Uterus (tissue), 4 donors: ENCODE measurements at places on chromosomes 6 and 20. TPM values are rescaled to one million over a fixed set of nuclear protein-coding genes. Genes with fewer than 3 reads are reported as not detected.
A peak's percentile ranks its signal among the peaks of the same experiment; 100 is the strongest.

DNA sequence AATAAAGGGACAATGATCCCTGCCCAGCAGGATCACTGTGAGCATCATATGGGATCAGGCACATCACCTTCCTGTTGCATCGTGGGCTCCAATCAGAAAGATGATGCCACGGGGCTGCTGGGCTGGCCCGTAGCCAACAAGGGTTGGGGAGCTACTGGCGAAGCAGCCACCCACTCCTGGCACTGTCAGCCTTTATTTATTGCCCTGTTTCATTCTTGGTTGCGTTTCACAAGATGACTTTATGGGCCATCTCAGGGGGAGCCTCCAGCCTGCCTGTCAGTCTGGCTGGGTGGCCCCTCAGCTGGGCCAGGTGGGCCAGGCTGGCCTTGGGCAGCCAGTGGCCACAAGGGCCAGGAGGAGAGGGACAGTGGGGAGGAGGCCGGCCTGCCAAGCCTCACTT, 17.3 kb downstream of the VSTM2L start:
- DNase-seq = no peak

DNA sequence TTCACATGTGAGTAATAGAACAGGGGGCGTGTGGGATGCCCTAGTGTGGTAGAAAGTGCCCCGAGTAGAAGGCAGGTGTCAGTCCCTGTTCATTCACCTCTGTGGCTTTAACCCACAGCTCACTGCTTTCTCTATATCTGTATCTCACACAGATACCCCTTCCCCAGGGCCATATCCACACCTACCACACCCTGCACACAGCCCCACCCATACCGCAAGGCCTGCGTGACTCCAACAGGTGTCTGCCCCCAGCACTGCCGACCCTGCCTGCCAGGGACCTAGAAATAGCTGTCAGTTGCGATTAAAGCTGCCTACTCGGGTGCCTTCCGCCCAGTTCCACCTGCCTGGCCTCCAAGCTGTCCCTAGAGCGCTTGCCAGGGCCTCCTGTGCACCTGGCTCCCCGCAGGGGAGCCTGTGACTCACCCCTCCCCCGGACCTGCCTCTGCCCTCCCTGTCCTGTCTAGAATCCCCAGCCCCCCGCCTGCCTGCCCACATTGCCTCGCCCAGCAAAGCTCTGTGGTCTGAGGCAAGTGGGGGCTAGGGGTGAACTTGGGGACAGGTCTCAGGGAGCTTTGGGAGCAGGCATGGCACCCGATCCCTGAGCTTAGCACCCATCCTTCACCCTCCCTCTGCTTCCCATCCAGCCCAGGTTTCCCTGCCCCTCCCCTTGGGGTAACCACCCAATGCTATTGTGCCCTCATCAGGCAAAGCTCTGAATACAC, 38.3 kb upstream of the ID1 start:
- DNase-seq = no peak

SNX14 gene
- total RNA-seq = 174 TPM

DNA sequence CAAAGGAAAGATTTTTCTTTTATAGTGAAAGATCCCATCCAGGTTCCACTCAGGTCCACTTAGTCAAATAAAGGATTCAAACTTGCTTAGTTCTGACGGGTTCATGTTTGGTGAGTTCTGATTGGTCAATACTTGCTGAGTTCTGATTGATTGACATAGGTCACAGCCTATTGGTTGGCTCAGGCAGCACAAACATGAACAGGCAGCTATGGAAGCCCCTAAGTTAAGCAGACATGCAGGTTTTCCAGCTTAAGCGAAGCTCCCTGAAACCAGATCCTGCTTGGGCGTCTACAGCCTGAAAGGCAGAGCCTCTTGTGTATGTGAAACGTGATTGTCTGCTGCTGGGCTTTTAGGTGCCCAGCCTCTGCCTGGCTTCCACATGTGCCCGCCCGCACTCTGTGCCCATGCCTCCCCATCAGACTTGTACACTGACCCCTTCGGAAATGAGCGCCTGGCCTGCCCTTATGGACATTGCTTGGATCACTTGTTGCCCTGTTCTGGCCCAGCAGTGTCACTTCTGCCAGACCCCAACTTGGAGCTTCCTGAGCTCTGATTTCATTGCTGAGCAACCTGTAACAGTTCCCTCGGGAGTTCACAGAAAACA, 45.4 kb upstream of the ECI2 start:
- no peak for DNase-seq

- DNase-seq = no peak
Measured at GRCh38 chr6:21538186-21538798, 55.3 kb upstream of the SOX4 start.

SUMO4 gene
- total RNA-seq = 5.9 TPM

PTPRK gene
- total RNA-seq = 64.2 TPM

TM9SF4 gene
- total RNA-seq = 15.9 TPM

DNA sequence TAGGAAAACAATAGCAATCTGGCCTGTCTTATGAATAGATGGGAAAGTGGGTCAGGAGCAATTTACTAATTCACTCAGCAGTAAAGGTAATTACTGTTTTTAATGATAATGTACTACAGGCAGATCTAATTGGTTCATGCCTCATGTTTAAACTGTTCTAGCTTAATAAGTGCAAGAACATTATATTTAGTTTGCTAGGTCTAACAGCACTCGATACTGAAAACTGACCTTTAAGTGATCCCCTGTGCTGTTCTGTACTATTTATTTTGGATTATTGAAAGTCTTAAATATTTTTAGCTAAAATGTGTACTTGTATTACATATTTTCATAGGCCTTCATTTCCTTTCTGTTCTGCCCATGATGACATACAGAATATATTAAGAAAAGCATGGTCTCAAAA, 998.0 kb upstream of the GJE1 start:
- DNase-seq = no peak

DNA sequence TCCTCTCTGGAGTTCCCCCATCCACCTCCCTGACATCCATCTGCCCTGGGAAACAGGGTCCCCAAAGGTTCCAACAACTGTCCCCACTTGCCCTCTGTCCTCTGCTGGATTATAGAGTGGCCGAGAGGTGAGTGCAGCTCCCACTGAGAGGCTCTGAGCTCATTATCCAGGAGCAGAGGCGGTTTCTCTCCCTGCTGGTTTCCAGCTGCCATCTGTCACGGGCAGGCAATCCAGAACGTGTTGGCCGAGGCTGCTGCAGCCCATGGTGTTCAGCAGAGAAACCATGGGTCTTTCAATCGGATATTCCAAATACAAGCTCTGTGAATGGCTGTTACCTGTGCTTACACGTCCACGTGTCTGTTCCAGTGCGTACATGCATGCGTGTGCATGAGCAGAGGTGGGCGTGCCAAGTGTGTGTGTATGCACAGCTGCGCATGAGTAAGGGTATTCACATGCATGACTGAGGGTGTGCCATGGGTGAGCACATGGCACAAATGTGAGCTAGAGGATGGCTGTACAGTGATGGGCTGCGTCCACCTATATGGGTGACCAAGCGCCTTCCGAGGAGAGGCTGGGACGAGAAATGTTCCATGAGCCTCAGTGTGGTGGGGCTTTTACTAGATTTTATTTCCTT, 183.7 kb upstream of the PMEPA1 start:
- no peak for DNase-seq

GRCh38 chr6:45364466-45364865, 13.3 kb downstream of the SUPT3H start:
- no peak for DNase-seq

SLC22A7 gene
- total RNA-seq = not detected

GRCh38 chr20:34243377-34243776, 2.2 kb downstream of the ASIP start:
- DNase-seq = no peak

GRCh38 chr6:72911463-72912155, 289.7 kb downstream of the KCNQ5 start:
- DNase-seq = no peak

DNA sequence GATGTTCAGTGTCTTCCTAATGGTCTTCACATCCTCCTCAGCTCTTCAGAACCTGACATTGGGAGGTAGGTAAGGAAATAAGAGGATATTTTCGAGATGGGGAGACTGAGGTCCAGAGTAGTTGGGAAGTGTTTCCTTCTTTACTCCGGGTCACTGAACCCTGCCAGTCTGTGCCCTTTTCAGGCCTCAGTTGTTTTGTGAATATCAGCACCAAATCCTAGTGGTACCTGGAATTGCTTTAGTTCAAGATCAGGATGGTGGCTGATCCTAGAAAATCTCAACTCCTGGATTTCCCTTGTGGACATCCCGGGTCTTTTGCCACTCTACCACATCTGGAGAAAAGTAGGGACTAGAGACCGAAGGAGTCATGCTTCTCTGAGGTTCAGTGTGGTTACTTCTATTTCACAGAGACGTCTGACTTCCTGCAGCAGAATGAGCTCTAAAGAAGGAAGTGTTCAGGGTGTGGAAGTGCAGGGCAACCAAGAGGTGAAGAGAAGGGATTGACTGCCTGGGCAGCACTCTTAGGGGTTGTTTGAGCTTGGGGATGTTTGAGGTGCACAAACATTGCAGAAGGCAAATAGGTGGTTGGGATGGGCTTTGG, 995 bp downstream of the STK4 start:
- DNase-seq = no peak

GRCh38 chr6:79670789-79671188, 39.7 kb downstream of the SH3BGRL2 start:
- DNase-seq = no peak

GRCh38 chr6:166031275-166031674, 136.4 kb downstream of the TBXT start:
- DNase-seq = no peak

GRCh38 chr20:52201395-52201794, 9.8 kb upstream of the ZFP64 start:
- DNase-seq = no peak

CYP39A1 gene
- 3.1 TPM for total RNA-seq

DNA sequence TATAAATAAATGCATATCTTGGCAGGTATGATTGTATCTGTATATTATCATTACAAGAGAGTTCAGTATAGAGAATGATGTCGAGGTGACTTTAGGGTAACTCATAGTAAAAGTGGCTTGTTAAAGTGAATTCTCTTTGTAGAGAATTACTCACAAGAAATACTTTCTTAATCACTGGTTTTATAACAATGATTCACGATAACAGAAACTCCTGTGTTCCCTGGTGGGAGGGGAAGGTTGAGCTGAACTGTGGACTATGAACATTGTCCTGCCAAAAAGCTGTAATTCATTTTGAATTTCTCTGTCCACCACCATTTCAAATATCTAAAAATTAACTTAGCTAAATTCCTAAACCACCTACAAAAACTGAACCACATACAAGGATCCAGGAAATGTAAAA, 7.7 kb downstream of the TPMT start:
- DNase-seq = no peak

HCRTR2 gene
- not detected for total RNA-seq

DLL1 gene
- 24.3 TPM for total RNA-seq

SPATS1 gene
- not detected for total RNA-seq

DNA sequence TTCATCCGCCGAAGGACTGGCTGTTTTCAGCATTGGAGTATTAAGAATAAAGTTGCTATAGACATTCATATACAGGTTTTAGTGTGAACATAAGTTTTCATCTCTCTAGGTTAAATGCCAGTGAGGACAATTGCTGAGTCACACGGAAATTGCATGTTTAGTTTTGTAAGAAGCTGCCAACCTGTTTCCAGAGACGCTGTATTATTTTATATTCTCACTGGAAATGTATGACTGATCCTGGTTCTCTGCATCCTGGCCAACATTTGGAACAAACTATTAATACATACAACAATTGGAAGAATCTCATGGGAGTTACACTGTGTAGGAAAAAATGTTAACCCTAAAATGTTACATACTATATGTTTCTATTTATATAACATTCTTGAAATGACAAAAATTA, 16.7 kb upstream of the TGM6 start:
- no peak for DNase-seq

DNA sequence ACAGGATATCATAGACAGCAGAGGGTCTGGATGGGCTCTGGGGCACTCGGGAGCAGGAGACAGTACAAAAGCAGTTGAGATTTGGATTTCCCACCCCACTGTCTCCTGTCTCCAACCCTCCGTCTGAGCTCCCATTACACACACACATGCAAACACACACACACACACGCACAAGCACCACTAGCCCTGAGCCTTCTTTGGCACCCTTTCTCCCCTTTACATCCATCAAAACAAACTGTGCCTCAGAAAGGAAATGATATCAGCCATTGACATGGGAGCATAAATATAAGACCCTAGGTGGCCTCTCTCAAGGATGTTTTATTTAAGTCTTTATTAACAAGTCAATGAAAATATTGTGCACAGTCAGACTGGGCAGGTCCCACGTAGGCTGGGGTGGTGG, 17.5 kb downstream of the TTBK1 start:
- no peak for DNase-seq

ADGRF4 gene
- total RNA-seq = not detected

UNC5CL gene
- total RNA-seq = 1.4 TPM

- no peak for DNase-seq
Measured at GRCh38 chr6:151413372-151414145, 22.2 kb upstream of the ZBTB2 start.

DNA sequence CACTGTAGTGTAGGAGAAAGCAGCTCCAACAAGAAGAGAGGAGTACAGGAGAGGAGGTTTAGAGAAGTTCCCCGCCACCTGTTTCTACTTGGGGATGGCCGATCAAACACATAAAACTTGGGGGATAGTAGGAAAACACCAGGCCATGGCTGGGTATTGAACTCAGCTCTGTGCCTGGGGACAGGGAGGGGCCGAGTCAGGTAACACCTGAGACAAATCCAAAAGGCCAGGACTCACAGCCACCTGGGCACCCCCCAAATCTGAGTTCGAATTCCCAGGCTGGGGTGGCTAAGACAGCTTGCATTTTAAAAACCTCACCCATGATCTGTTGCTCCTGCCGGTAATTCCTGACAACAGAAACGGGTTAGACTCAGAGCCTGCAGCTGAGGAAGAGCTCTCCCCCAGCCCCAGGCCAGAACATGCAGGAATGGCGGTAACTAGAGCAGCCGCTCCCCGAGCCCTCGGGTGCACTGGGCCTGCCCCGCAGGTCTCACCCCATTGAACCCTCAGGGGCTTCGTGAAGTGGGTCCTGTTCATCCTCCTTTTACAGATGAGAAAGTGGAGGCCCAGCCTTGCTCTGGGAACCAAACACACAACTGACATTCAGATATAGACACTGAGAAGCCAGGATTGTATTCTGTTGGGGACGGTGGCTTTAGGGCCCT, 61.0 kb downstream of the TCP11 start:
- DNase-seq = peak; percentile 5

DNA sequence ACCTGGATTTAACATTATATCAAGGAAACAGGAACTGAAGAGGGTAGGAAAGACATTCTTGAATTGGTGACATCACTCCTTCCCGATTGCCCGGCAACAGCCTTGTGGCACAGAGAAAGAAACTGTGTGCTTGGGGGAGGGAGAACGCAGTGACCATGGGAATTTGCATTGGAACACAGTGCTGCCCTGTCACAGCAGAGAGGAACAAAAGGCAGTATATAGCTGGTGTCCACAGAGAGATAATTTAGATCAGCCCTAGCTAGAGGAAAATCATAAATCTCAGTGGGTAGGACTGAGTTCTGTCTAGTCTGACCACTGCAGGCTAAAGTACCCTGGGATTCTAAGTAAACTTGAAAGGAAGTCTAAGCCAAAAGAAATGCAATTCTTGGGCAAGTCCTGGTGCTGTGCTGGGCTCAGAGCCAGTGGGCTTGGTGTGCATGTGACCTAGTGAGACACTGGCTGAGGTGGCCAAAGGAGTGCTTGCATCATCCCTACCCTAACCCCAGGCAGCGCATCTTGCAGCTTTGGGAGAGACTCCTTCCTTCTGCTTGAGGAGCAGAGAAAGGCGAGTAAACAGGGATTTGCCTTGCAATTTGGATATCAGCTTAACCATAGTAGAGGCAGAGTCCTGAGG, 697.6 kb downstream of the HACE1 start:
- DNase-seq = no peak
